HCT116 (cell line): ENCODE measurements at places on chromosomes 5 and 9.

- no peak for DNase-seq
Measured at GRCh38 chr5:79413112-79413511, 100.8 kb downstream of the HOMER1 start.

- DNase-seq: no peak
Measured at GRCh38 chr9:136662326-136662655, 425 bp upstream of the EGFL7 start.

DNA sequence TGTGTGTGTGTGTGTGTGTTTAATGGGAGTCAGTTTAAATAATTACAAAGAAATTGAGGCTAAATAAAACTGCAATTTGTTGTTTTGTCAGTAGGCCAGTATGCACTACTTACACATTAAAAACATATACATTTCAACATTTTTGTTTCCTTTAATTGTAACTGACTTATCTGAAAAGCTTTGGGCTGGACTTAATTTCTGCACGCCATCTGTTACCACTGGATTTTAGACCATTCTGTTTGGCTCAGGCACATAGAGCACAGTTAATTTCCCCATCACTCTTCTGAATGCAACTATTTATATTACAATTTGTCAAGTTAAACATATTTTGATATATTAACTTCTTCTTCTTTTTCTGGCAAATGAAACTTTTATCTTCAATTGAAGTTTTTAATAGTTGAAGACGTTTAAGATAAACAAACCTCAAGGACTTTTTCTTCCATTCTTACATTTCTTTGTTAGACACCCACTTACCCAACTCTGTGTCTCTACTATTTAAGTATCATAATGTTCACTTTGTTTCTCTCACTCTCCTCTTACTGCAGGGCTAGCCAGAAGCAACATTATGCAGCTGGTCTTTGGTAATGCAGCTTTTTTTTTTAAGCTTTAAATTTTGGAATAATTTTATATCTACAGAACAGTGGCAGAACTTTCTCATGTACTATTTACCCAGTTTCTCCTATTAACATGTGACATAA lies 253.4 kb upstream of the ANKH start:
- DNase-seq: no peak

DNA sequence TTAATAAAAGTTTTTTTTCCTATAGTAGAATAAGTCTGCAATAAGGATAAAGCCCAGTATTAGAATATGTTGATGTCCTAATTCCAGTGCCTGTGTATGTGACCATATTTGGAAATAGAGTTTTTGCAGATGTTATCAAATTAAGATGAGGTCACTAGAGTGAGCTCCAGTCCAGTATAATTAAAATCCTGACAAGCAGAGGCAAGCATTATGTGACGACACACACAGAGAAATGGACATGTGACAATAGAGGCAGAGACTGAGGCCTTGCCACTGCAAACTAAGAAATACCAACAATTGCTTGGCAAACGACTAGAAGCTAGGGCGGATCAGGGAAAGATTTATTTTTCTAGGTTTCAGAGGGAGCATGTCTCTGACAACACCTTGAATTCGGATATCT lies 216.4 kb upstream of the CYLC2 start:
- no peak for DNase-seq

DNA sequence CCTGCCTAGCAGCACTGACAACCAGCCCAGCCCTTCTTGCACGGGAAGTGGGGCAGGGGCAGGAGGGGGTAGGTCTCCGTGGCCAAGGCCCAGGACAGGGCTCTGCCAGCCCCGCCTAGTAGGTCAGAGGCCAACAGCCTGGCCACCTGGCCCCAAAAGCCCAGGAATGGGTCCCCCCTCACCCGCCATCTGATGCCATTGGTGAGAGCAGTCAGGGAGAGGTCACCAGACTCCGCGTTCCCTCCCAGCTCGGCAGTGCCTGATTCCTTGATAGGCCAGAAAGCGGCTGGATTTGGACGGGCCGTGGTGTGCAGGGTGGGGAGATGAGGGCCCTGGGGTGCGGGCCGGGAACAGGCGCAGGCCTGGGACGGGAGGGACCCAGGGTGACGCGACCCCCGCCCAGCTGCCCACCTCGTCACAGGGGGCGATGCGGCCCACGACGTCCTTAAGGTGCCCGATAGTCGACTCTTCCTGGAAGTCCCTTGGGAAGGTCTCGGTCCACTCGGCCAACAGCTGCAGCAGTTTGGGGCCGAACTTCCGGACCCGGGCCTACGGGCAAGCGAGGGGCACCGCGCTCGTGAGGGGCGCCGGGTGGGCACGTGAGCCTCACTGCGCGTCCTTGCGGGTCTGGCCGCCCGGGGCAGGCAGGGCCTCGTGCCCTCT lies 64.5 kb upstream of the RNF130 start:
- no peak for DNase-seq

- DNase-seq: no peak
Measured at GRCh38 chr9:100525563-100525962, 52.3 kb upstream of the CAVIN4 start.

GRCh38 chr9:131239161-131239975 lies 36.9 kb downstream of the FAM78A start:
- DNase-seq: no peak

- no peak for DNase-seq
Measured at GRCh38 chr5:94470802-94471201, 147.6 kb downstream of the KIAA0825 start.

- DNase-seq: peak; percentile 19
Measured at GRCh38 chr5:43401827-43402226, 10.4 kb downstream of the CCL28 start.

GRCh38 chr5:54551292-54551691 lies 33.7 kb downstream of the SNX18 start:
- no peak for DNase-seq

- DNase-seq: no peak
Measured at GRCh38 chr5:60870857-60871256, 26.8 kb upstream of the ELOVL7 start.

GRCh38 chr5:53480416-53481158 lies at the start of gene FST:
Gene FST, plus strand, starts transcription at chr5:53480629. Its CDS starts 163 bp downstream, at chr5:53480792.
- DNase-seq: no peak

DNA sequence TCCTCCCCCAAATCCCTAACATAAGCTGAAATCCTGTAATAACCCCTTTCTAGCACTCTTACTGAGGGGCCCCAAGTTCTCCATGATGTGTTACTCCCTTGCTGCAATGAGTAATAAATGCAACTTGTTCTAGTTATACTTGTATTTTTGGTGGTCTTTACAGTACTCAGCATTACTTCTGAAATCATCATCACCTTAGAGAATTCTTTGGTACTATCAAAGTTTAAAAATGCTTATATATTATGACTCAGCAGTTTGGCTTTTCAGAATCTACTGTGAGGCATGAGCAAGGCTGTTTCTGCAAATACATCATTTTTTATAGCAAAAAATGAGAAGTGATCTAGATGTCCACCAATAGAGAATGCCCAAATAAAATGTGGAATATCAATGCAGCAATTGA lies 20.7 kb upstream of the ROPN1L start:
- DNase-seq: no peak

- no peak for DNase-seq
Measured at GRCh38 chr5:160419458-160420330, 813 bp upstream of the SLU7 start.

DNA sequence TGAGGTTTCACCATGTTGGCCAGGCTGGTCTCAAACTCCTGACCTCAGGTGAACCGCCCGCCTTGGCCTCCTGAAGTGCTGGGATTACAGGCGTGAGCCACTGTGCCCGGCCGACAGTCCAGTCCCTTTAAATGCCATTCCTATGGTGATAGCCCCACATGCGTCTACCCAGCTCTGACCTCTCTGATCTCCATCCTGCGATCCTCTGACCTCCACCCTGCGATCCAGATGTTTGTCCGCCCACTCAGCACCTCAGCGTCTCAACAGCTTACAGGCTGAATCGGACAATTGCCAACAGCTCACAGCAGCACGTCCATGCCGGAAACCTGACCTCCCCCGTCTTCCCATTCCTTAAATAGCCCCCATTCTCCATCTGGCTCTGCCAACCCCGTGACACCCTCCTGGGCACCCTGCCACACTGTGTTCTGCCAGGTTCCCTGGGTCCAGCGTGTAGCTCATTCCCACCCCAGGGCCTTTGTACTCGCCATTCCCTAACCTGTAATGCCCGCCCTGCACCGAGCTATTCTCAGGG lies 44.0 kb upstream of the RNU6ATAC start:
- no peak for DNase-seq

DNA sequence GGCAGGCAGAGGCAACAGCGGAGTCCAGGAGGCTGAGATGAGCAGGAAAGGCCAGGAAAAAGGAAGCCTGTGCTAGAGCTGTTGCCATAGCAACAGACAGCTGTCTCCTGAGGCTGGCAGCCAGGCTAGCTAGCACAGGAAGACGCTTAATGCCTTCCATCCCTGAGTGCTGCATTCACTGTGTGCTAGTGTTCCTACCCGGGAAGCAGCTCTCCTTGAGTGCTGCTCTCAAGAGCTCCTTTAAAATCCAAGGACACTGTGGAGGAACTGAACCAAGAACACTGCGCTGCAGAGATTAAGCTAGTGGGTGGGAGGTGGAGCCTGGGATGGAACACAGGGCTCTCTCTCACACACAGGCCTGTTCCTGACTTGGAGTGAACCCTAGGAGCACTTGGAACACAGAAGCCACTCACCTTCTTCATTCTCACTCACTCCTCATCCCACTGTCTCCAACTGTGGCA lies 53.5 kb upstream of the IL7R start:
- no peak for DNase-seq

DNA sequence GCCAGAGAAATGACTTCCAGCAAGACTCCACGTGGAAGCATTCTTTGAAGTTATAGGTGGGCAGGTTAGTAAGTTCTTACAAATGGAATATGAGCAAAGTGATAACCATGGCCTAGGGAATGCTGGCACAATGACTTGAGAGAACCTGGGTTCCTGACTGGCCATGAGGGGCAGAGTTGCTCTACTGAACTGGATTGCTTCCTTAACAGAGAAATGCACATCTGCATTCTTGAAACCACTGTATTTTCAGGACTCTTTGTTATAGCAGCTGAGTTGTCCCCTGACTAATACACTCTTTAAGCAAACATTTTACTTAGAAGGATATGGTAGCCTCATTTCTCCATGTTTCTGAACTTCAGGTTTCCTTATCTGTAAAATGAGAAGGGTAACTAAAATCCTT lies 108.3 kb upstream of the GNA14 start:
- no peak for DNase-seq

- DNase-seq: no peak
Measured at GRCh38 chr9:132923346-132923902, 21.0 kb downstream of the TSC1 start.

- DNase-seq: no peak
Measured at GRCh38 chr5:60230456-60230855, 336.9 kb upstream of the PDE4D start.

GRCh38 chr5:106521701-106522100 lies 1149.0 kb downstream of the EFNA5 start:
- DNase-seq: no peak

GRCh38 chr9:125593581-125594222 lies 113.3 kb downstream of the MAPKAP1 start:
- DNase-seq: no peak

GRCh38 chr5:117539692-117540091 lies 965.1 kb upstream of the SEMA6A start:
- no peak for DNase-seq

- no peak for DNase-seq
Measured at GRCh38 chr9:32875242-32875641, 91.9 kb downstream of the TMEM215 start.

DNA sequence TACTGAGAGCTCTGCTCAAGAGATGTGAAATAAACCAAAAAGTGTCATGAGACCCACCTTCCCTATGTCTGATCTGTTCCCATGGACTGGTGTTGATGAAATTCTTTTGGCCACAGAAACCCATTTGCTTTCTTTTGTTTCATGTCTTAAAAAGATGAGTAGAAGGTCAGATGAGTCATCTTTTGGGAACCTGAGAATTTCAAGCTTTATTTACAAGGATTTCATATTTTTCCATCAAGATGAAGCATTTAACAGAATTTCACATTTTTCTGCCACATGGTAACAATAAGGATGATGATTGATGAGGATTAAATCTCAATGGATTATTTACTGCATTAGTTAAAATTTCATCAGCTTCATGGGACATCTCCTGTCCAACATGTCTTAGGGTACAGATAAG lies 337.8 kb downstream of the DEPDC1B start:
- DNase-seq: no peak

GRCh38 chr9:131045300-131046092 lies 36.5 kb downstream of the LAMC3 start:
- no peak for DNase-seq

GRCh38 chr5:180593446-180594206 lies 2.3 kb upstream of the SCGB3A1 start:
- no peak for DNase-seq

DNA sequence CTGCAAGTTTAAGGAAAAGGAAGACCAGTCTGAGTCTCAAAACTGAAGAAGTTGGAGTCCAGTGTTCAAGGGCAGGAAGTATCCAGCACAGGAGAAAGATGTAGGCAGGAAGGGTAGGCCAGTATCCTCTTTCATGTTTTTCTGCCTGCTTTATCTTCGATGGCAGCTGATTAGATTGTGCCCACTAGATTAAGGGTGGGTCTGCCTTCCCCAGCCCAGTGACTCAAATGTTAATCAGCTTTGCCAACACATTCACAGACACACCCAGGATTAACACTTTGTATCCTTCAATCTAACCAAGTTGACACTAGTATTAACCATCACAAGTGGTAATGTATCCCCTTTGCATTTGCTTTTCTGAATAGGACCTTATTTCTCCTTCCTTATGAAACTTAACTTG lies 535.9 kb upstream of the FTMT start:
- DNase-seq: no peak

DNA sequence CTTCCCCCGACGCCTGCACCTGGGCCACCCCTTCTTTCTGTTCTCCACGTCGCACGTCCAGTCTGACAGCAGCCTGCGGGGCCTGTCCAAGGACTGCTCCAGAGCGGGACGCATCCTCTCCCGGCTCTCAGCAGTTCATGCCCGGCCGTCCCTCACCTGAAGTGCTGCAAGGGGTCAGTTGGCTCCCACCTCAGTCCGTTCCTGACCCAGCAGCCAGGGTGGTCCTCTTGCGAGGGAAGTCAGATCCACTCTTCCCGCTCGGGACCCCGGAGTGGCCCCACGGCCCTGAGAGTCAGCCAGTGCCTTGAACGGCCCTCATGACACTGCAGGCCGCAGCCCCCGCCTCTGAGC lies 249.7 kb upstream of the IRX4 start:
- DNase-seq: no peak
